ENCODE measurements at places on chromosomes 2 and 18. TPM values are rescaled to one million over a fixed set of nuclear protein-coding genes. Genes with fewer than 3 reads are reported as not detected.

Gene KIAA1328
- 1.0 TPM for total RNA-seq

Gene LRRTM1
- total RNA-seq: not detected

Gene SNORC
- total RNA-seq: 9.3 TPM

Gene TMEM163
- total RNA-seq: 0.12 TPM

Data from A549 treated with CpdA at 1 μM for 4 hours (cell line).